ENCODE measurements at places on chromosomes 1 and 21. TPM values are rescaled to one million over a fixed set of nuclear protein-coding genes. Genes with fewer than 3 reads are reported as not detected.

DNA sequence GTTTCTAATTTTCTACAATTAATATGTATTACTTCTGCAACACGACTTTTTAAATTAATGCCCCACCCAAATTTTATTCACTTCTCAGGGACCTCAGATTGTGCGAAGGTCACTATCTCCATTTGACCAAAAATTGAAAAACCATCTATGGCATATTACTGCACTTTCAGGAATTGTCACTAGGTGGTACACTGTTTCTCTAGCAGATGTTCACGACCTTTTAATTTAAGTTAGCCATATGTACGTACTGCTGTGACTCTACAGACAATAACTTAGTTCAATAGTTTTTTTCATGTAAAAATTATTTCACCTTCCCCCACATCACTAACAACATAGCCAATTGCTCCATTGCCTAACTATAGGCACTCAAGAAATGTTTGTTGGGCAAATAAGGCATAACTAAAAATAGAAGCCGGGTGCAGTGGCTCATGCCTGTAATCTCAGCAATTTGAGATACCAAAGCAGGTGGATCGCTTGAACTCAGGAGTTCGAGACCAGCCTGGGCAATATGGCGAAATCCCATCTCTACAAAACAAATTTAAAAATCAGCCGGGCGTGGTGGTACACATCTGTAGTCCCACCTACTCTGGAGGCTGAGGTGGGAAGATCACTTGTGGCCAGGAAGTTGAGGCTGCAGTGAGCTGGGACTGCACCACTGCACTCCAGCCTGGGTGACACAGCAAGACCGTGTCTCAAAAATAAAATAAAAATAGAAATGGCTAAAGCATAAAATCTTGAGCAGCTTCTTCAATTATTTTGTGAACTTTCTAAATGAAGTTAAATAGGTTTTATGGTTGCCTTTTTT, 75.7 kb upstream of the PKN2 start:
- DNase-seq = no peak

GRCh38 chr1:175394739-175395138, 202.2 kb upstream of the KIAA0040 start:
- no peak for DNase-seq

Gene OPRD1
- total RNA-seq = not detected

GRCh38 chr1:149962039-149962647, 25.5 kb upstream of the MTMR11 start:
- DNase-seq = no peak

DNA sequence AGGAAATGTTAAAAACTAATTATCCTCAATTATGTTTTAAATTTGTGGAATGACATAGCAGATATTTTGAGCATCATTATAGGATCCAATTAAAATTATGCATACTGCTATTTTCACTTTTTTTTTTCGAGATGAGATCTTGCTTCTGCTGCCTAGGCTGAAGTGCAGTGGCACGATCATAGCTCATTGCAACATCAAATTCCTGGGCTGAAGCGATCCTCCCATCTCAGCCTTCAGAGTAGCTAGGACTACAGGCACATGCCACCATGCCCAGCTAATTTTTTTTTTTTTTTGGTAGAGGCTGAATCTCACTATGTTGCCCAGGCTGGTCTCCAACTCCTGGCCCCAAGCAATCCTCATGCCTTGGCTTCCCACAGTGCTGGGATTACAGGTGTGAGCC, 11.3 kb upstream of the SLC1A7 start:
- no peak for DNase-seq

Gene OR2T2
- total RNA-seq = not detected

Gene PBX1
- total RNA-seq = 53.1 TPM

Gene IGSF21
- 5.0 TPM for total RNA-seq

- no peak for DNase-seq
Measured at GRCh38 chr1:212529211-212529741, 79.3 kb upstream of the ATF3 start.

- no peak for DNase-seq
Measured at GRCh38 chr1:216075339-216075738, 347.9 kb downstream of the USH2A start.

- DNase-seq = no peak
Measured at GRCh38 chr1:185966471-185966870, 232.3 kb downstream of the HMCN1 start.
